Activated T-helper 1 cell treated with Interleukin-2 at 50 U/mL for 16 hours (primary cell): ENCODE measurements at places on chromosomes 3 and 15.

DNA sequence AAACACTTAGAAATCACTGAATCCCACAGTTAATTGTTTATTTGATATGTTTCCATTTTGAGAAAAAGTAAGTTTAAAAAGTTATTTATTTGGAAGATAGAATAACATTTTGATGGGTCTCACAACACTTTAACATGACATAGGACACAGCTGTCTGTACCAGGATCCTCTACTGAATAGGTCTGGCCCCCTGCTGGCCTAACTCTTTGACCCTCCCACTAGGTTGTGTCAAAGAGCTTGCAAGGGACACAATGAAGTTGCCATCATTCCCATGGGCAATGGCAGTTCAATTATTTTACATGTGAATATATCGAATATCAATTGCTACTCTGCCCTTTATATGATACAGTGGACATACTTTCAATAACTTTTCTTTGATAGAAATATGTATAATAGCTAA is 138.9 kb downstream of the EPHA3 start:
- no peak for DNase-seq

- no peak for DNase-seq
These were observed 298.5 kb downstream of the DIPK2A start for GRCh38 chr3:144270100-144270499.

- DNase-seq, result peak; percentile 28
These were observed at the start of gene SPTSSB for GRCh38 chr3:161371441-161372320. TSS of gene SPTSSB (minus strand) at chr3:161371517. CDS start at chr3:161346323, 25,194 bp downstream.

- no peak for DNase-seq
These were observed 176.3 kb downstream of the ERC2 start for GRCh38 chr3:56291953-56292352.

GRCh38 chr3:100075851-100076730 is 38.2 kb downstream of the FILIP1L start:
- no peak for DNase-seq

GRCh38 chr3:148990236-148990635 is 1.1 kb upstream of the GYG1 start:
- DNase-seq, result no peak

- no peak for DNase-seq
These were observed 45.8 kb downstream of the ZNF710 start for GRCh38 chr15:90046911-90047392.

DNA sequence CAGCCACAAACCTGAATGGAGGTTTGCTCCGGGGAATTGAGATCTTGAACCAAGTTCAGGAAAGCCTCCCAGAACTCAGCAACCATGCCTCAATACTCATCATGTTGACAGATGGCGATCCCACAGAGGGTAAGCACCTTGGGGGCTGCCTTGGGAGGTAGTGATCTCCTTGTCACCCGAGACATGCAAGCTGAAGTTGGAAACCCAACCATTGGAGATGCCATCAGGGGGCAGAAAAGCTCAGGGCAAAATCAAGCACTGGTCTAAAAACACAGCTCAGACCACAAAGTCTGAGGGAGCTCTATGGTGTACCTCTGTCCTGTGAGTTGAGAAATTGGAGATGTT is 5.8 kb downstream of the ITIH1 start:
- no peak for DNase-seq

- no peak for DNase-seq
These were observed 91.0 kb downstream of the XRN1 start for GRCh38 chr3:142356818-142357217.

DNA sequence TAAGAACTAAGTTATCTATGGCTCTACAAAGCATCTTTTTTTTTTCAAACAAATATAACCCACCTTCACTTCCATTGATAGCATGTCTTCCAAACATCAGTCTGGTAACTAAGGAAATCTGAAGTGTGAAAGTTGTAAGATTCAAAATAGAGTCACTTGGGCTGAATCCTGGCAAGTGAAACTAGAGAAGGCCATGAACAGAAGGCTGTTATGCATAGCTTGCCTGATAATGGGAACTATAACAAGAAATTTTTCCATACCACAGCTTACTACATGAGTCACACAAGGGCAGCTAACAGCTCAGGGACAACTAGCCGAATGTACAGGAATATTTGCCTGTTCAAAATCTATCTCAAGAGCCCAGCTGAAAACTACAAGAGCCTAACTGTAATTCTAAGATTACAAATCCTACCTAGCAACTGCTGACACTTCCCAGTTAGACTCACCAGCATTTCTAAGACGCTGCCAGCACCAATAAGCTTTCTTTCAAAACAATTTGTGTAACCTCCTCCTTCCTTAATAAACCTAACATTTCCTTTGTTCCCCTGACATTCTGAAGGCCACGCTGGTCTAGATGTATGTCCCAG is 1066.5 kb downstream of the PLOD2 start:
- DNase-seq, result no peak

GRCh38 chr15:47609693-47610092 is 107.6 kb upstream of the SEMA6D start:
- no peak for DNase-seq

DNA sequence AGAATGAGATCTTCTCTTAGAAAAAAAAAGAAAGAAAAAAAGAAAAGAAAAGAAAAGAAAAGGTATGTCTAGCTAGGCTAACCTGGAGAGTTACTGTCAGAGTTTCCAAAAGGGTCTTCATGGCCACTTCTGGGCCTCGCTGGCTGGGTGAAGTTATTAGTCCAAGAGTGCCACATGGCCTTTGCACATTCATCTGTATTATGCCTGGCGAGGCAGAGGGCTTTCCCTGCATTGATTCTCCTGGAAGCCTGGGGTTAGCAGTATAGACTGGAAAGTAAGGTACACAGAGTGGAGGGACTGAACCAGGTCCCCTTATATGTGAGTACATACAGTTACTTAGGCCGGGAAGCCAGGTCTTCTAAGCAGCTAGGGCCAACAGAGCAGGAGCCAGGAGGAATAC is 54.8 kb upstream of the CGNL1 start:
- DNase-seq, result no peak

DNA sequence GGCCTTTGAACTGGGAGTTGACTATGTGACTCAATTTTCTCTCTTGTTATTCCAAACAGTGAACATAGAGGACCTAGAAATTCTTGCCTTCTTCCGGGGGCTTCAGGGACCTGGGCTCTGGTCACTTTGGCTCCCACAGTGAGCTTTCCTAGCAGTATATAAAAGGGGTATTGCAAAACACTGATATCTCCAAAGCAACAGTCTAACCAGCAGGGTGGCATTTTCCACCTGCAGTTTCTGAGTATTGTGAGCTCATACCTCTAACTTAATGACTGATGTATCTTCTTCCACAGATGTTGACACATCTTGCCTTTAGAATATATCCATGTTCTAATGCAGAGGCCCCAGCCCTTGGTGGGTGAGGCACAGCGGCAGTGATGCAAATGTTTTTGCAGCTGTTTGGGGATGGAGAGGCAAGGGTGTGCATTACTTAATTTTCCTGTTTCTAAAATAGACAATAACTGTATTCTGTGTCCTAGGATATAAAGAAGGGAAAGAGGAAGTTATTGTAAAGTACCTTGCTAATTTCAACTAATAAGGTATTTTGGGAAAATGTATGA is 45.7 kb upstream of the ADGRG7 start:
- no peak for DNase-seq

DNA sequence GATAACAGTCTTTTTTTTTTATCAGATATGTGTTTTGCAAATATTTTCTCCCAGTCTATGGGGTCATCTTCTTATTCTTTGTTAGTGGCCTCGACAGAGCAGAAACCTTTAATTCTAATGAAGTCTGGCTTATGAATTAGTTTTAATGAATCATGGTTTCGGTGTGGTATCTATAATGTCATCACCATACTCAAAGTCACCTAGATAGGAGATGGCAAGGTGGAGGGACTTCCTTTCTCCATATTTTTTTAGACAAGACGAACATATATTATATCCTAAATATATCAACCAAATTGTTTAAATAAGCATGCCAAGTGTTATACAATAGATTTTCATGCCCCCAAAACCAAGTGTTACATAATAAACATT is 60.4 kb downstream of the CD200 start:
- DNase-seq, result no peak

- DNase-seq, result no peak
These were observed 34.0 kb upstream of the THBS1 start for GRCh38 chr15:39546842-39547241.

DNA sequence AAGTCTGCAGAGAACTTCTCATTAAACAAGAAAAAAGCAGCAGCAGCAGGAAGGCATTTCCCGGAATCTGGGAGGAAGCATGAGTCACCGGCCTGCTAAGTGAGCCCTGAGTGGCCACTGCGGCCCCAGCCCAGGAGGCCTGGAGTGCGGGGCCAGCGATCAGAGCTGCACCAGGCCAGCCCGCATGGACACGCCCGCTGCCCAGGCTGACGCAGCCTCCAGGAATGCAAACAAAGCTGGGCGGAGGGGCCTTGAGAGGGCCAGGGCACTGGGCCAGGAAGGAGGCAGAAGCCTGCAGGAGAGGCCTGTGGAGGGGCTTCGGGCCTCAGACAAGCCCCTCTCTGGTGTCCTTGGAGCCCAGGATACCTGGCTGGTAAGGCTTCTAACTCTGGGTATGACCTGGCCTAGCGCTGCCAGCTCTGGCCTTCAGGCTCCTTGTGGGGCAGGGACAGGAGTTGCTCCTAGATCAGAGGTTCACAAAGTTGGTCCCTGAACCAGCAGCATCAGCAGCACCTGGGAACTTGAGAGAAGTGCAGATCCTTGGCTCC is 101.2 kb downstream of the SMAD6 start:
- DNase-seq, result no peak

DNA sequence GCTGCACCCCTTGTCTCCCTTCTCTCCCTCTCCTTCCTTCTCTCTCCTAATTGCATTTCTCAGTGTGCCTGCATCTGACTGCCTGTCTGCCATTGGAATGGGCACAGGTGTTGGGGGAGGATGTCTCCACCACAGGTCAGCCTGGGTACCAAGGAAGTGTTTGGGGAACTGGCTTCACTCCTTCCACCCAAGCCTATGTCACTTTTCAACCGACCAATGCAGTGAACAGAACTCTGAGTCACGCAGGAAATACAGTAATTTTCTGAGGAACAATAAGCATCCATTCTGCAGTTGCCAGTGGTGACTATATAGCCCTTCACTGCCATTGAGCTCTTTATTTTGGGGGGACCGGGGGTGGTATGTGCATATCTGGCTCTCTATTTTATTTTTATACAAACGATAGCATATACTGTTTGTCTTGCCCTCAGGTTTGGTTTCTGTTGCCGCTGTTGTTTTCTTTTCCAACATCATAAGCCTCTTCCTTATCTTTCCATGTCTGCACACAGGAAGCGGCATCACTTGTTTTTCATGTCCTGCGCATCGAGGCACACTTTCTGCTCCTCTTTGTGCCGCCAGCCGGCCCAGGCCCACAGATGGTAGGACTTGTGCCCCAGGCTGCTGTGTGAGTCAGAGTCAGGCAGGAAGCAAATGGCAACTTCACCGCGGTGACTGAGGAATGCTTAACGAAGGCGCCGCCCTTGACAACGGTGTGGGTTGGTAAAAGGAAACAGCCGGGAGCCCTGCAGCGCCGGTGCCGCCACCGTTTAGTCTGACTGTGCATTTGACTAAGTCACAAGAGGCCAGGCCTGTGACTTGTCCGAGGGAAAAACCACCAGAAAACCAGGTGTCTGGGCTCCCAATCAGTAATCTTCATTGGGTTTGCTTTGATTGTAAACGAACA is 21.1 kb upstream of the CDCP1 start:
- DNase-seq, result peak; percentile 73
